NCI-H524 (cell line): ENCODE measurements at places on chromosomes 7 and 10.

GRCh38 chr7:144853542-144853941, 17.7 kb upstream of the TPK1 start:
- no peak for DNase-seq

- DNase-seq = no peak
These were observed 19.6 kb downstream of the GRID1 start for GRCh38 chr10:86346799-86347665.

- DNase-seq = no peak
These were observed 119.4 kb downstream of the DIP2C start for GRCh38 chr10:569961-570627.

- no peak for DNase-seq
These were observed 60.0 kb downstream of the MLLT10 start for GRCh38 chr10:21593986-21594385.
